ENCODE measurements at places on chromosomes 6 and 20.

GRCh38 chr6:52423448-52423847 lies 3.3 kb downstream of the EFHC1 start:
- no peak for DNase-seq

- no peak for DNase-seq
These were observed 29.8 kb downstream of the SYNJ2 start for GRCh38 chr6:158011478-158011920.

GRCh38 chr20:25397096-25397495 lies 6.5 kb upstream of the ABHD12 start:
- DNase-seq, result no peak

- no peak for DNase-seq
These were observed 406.5 kb upstream of the CHD6 start for GRCh38 chr20:42024653-42025052.

GRCh38 chr20:47303736-47304135 lies 52.8 kb downstream of the ZMYND8 start:
- no peak for DNase-seq
